ENCODE measurements at places on chromosomes 13 and 19. TPM values are rescaled to one million over a fixed set of nuclear protein-coding genes. Genes with fewer than 3 reads are reported as not detected.

Gene TSKS
- 0.32 TPM for total RNA-seq

Gene JAK3
- 0.09 TPM for total RNA-seq

Gene URAD
- not detected for total RNA-seq

Gene IZUMO4
- 1.9 TPM for total RNA-seq

Gene LYL1
- total RNA-seq = 0.34 TPM

Gene HPN
- total RNA-seq = 0.09 TPM

Gene RUBCNL
- total RNA-seq = 1.4 TPM

Gene ARL11
- total RNA-seq = not detected

Gene VSTM2B
- not detected for total RNA-seq

Gene TICAM1
- total RNA-seq = 1.4 TPM
